NCI-H2081 treated with DMSO at 0.1 percent for 48 hours (cell line): ENCODE measurements at places on chromosomes 16 and 17.
A peak's percentile ranks its signal among the peaks of the same experiment; 100 is the strongest.

- DNase-seq, result no peak
These were observed 10.3 kb upstream of the TNS4 start for GRCh38 chr17:40511667-40512220.

DNA sequence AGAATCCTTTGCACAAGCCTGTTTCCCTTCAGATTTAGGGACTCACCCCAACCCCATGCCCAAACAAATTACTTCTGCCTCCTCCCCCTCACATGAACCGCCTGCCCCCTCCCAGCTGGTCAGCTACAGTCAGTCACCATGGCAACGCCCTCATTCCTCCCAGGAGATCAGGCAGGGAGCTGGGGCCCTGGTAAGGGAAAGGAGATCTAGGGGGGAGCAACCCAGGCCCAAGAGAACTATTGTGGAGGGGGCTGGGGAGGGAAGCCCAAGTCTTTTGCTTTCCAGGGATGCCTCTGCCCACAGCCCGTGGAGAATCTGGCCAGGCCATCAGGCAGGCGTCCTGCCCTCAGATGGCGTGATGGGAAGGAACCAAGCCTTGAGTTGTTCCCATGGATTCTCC is 2.8 kb downstream of the FAM171A2 start:
- DNase-seq, result no peak

DNA sequence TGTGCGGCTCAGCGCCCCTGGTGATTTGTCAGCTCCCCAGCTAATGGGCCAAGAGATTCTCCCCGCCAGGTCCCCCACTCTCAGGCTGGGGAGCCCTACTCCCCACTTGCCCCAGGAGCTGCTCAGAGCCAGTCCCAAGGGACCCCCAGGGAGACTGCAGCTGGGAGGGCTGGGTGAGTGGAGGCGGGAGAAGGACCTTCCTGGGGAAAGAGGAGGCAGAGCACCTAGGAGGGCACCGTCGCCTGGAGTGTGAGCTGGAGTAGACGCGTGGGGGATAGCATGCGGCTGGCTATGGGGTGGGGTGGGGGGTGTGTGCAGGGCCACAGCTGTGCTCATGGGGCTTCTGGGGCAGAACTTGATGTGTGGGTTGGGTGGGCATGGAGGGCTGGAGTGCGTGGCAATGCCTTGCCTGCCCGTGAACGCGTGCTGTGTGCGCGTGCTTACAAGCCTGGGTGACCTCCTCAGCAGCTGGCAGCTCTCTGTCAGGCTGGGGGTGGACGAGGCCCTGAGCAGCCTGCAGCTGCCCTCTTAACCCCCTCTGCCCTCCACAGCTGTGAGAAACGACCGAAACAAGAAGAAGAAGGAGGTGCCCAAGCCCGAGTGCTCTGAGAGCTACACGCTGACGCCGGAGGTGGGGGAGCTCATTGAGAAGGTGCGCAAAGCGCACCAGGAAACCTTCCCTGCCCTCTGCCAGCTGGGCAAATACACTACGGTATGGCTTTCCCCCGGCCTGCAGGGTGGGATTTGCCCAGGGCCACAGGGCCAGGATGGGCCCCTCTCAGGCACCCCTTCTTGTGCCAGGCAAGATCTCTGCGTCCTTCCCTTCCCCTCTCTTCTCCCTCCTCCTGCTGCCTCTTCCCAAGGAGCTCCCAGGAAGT is 12.9 kb downstream of the GJD3 start:
- no peak for DNase-seq

DNA sequence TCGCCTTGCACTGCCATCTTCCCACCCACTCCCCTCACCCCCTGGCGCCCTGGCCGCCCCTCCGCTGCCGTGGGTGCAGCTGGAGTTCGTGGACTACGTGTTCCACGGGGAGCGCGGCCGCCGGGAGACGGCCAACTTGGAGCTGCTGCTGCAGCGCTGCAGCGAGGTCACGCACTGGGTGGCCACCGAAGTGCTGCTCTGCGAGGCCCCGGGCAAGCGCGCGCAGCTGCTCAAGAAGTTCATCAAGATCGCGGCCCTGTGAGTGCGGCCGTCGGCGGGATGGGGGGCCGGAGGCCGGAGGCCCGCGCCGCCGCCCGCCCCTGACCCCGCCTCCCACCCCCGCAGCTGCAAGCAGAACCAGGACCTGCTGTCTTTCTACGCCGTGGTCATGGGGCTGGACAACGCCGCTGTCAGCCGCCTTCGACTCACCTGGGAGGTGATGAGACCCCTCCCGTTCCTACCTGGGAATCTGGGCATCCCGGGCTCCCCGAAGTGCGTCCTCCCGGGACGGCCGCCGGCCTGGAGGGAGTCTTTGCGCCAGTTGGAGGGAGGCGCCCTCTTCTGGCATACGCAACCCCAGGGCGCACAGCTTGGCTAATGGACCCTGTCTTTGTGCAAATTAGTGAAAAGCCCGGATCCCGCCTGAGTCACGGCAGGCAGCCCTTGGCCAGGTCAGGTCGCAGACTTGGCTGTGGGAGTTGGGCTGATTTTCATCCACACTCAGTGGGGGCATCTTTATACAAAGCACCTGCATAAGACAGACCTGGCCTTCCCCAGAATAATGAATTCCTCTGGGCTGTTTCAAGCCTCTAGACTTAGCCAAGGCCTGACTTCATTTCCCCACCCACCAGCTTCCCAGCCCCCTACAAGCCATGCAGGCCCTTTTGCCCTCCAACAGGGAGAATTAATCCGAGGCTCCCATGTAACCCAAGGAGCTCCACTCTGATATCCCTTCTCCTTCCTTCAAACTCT is 14.3 kb downstream of the RAPGEFL1 start:
- DNase-seq, result no peak

DNA sequence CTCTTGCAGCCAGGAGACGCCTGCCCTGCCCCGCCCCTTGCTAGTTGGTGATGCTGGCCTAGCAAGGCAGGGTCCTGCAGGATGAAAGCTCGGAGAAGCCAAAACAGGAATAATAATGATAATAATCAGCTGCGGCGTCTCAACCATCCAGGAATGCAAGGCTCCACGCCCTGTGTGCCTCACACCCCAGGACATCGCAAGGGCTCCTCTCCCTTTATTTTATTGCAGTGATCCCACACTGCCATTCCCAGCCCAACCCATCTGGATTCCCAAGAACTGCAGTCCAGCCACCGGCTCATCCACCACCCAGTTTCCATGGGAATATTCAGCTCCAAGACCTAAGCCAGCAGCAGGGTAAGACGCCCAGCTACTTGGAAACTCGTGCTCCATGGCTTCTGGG is 21.0 kb upstream of the ZNF652 start:
- DNase-seq, result no peak

DNA sequence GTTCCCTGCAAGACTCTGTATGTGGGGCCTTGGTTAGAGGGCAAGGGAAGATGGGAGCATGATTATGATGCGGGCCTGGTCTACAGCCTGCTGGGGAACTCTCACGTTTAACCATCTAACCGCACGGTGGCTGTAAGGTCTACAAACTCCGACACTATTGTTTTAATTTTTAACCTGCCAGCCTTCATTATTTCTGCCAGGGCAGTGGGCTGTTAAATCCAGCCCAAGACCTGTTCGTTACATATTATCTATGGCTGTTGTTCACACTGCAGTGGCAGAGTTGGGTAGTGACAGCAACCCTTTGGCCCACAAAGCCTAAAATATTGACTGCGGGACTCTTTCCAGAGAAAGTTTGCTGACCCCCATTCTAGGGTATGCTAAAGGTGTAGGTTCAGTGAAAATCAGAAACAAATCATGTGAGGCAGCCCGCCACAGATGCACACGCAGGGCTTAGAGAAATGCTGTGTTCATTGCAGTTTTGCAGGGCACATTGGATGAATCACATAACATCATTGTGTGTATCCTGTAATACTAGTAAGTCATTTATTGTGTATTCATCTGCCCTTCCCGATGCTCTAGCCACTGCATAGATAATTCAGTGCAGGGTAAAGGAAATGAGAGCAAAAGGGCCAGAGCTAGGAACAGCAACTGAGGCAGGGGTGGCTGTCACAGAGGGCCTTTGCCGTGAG is 14.3 kb downstream of the SNX29 start:
- DNase-seq, result no peak

DNA sequence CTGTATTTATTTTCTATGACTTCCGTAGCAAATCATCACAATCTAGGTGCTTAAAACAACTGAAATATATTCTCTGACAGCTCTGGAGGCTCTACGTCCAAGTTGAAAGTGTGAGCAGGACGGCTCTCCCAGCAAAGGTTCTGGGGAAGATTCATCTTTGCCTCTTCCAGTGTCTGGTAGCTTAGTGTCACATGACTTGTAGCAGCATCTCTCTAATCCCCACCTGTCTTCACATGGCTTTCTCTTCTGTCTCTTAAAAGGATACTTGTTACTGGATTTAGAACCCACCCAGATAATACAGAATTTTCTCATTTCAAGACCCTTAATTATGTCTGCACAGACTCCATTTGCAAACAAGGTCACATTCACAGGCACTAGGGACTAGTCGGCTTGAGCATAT is 687.7 kb upstream of the RBFOX1 start:
- DNase-seq, result no peak

DNA sequence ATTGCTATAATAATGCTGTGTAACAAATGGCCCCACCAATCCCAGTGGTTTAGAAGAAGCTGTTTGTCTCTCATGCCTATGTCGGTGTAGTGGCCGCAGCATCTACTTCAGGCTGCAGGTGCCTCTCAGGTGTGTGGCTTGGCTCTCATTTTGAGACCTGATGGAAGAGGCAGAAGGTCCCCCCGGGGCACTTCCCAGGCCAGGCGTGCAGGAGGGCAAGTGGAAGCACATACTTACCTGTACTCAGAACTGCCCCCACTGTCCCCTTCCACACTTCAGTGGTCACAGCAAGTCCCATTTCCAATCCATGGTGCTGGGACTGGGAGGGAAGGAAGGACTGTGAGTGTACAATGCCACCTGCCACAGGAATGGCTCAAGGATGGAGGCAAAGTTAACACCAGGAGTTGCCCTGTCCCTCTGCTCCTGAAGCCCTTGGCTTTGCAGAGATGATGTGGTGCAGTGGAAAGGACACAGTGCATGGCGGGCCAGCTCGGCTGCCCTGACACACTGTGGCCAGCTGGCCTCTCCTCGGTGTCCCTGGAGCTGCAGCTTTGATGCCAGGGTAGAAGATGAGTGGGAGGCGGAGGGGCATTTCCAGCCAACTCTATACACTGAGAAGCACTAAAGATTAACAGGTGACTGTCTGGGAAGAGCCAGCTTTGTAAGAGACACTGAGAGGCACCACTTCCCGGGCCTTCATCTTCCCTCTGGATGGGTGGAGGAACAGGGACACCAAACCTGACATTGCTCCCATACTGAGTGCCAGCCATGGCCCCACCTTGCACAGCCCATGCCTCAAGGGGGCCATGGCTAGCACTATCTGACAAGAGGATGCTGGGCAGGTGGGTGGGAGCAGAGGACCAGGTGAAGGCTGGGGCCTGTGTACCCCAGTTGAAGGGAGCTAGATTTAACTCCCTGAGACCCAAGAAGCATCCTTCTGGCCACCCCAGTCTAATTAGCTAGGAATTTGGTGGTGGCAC is 105.9 kb downstream of the METRNL start:
- no peak for DNase-seq

DNA sequence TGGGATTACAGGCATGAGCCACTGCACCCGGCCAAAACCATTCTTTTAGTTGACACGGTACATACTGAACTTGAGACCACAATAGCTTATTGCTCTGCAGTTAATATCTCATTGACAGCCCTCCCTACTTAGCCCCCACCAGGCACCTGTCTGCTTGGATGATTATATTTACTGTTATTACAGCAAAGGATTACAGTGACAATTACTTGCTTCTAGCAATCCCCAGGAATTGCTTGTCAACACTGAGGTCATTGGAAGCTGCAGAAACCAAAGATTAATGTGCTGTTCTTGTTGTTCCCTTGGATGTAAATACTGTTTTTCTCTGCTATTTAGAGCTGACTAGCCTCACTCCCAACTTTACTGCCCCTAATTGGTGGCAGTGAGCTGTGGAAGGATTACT is 211.2 kb downstream of the LGALS9B start:
- DNase-seq, result peak; percentile 44

- DNase-seq, result no peak
These were observed 13.8 kb downstream of the HROB start for GRCh38 chr17:44155488-44155887.

- no peak for DNase-seq
These were observed 840 bp downstream of the MYO1C start for GRCh38 chr17:1491443-1492248.

DNA sequence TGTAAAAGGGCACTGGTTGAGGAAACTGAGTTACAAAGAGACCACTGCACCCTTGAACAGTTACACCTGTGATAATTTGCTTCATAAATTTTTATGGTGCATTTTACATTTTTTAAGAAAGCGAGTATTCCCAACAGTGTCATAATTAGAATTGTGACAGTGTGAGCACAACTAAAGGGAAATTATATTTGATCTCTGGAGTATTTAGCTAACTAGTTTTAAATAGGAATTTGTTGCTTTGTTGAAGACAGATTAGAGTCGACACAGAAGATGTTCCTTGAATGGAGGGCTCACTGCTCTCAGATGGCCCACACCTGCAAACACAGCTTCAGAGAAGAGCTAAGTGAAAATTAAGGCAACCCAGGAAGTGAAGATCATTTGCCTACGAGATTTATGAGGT is 555.0 kb upstream of the GOT2 start:
- no peak for DNase-seq

DNA sequence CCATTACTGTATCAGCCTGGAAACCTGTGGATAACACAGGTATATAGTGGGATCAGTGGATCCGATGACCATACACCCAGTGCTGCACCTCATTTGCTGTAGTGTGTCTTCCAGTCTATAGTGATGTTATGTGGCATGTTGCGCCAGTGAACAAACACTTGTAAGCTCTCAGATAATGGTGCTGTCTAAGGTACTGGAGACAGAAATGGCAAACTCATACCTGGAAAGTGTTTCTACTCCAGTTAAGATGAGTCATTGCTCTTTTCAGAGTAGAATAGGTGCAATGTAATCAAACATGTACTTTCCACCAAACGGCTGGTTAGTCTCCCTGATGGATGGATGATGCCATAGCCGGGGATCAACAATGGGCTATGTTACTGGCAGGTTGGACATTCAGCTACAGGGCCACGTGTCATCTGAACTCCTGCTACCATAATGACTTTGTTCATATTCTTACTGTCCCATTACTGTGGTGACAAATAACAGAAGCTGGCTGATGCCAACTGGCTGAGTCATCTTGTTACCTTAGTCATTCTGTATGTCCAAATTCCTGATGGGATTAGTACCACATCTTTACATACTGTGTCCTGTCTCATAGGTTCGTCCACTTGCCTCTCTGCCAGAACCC is 6.3 kb downstream of the CCL11 start:
- no peak for DNase-seq

GRCh38 chr16:81189100-81189664 is 49.3 kb upstream of the BCO1 start:
- no peak for DNase-seq

GRCh38 chr17:71224824-71225575 is 895.8 kb upstream of the SOX9 start:
- peak; percentile 68 for DNase-seq

- no peak for DNase-seq
These were observed 12.4 kb downstream of the TRAF4 start for GRCh38 chr17:28756049-28756804.
